ENCODE measurements at places on chromosomes 2 and 18. TPM values are rescaled to one million over a fixed set of nuclear protein-coding genes. Genes with fewer than 3 reads are reported as not detected.

GRCh38 chr18:24373328-24373727 lies 24.3 kb downstream of the OSBPL1A start:
- no peak for ATAC-seq

- ATAC-seq, result no peak
Observed at GRCh38 chr2:13819896-13820295, 812.6 kb upstream of the LRATD1 start.

GRCh38 chr2:45759310-45759851 lies 107.9 kb downstream of the PRKCE start:
- peak; percentile 57 for ATAC-seq

GRCh38 chr2:182891611-182892010 lies 25.2 kb upstream of the FRZB start:
- ATAC-seq, result no peak

DNA sequence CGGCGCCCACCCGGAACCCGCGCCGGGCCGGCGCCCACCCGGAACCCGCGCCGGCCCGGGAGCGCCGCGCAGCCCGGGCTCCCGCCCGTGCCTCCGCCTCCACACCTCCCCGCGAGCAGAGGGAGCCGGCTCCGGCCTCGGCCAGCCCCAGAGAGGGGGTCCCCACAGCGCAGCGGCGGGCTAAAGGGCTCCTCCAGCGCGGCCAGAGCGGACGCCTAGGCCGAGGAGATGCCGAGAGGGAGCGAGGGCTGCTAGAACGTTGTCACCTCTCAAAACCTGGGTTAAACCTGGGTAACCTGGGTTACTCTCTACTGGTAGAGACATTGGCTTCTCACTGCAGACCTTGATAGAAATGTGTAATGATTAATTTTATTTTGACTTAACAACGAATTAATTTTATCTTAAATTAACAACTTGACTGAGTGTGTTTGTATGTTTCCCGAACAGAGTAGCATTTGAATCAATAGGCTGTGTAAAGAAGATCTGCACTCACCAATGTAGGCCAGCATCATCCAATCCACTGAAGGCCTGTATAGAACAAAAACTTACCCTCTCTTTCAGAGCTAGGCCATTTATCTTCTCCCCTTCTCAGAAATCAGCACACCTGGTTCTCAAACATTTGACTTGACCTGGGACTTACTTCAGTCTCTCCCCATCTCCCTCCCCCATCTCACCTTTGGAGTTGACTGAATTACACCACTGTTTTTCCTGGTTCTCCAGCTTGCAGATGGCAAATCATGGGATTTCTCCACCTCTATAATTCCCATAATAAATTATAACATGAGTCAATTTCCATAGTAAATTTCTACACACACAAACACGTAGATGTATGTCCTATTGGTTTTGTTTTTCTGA lies 242.7 kb downstream of the ASXL3 start:
- ATAC-seq, result no peak

DNA sequence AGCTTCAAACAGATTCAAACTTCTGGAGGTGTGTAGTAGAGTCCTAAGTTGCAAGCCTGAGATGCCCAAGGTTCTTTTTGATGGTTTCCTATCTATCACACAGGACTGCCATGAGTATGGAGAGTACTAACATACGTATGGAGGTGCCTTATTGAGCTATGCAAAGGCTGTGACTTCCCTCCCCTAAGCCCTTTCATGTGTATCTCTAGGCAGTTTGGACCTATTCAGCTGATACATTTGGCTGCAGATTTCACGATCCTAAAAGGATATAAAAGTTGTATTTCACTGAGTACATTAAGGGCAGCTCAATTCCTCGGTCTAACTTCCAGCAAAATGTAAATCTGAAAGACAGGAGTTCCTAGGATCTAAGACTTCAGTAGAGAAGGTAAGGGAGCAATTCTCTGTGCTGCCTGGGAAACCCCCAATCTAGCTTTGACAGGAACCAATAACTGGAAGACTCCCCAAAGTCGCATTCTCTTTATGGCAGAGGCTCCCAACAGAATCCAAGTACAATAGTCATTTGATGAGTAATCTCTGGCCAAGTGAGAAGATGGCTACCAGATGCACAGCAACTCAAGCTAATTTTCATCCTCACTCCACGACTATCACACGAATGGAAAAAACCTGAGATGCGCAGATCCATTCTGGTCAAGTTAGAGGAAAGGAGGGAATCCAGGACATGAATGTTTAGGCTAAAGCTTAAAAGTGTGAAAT lies 83.8 kb downstream of the ATL2 start:
- ATAC-seq, result no peak

- ATAC-seq, result peak; percentile 89
Observed at GRCh38 chr2:202510911-202511310, 123.9 kb upstream of the FAM117B start.

GRCh38 chr2:201628545-201628944 lies 14.8 kb downstream of the TMEM237 start:
- ATAC-seq, result no peak

The RND3 gene
- total RNA-seq, result 154 TPM

- no peak for ATAC-seq
Observed at GRCh38 chr2:32678825-32679224, 51.0 kb downstream of the TTC27 start.

- no peak for ATAC-seq
Observed at GRCh38 chr2:167833294-167833693, 414.1 kb downstream of the STK39 start.

GRCh38 chr2:113083296-113083695 lies 15.5 kb downstream of the IL1F10 start:
- no peak for ATAC-seq

DNA sequence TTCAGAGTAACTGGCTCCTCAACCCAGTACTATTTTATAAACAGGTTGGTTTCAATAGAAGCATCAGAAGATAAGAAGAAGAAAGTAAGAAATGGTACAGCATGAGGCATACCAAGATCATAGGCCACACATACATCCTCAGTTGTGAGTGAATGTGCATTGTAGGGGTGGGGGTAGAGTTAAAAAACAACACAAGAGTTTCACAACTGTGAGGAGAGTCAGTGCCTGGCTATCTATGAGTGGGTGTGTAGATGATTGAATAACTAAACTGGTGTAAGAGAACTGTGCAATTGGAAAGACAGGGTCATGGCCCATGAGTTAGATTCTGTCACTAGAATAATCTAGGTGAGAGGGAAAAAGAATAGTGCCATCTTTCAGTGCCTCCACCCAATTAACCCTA lies 748.2 kb upstream of the ACVR2A start:
- no peak for ATAC-seq

GRCh38 chr2:116585669-116586327 lies 1228.7 kb upstream of the DDX18 start:
- ATAC-seq, result no peak

DNA sequence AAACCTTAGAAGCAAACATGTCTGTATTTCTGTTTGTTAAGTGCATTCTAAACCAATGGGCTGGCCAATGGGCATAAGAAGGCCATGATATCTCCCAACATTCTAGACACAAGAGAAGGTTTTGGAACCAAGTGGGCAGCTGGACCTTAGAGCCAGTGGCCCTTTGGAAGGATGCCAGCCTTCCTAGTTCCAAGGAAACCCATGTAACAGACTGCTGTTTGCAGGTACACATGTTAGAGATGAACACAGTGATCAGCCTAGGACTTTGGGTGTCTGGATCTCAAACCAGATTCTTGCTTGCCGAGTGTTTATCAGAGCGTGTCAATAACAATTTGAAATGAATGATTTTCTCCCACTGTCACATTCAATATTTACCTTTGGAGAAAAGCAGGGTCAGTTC lies 97.5 kb upstream of the COPS8 start:
- no peak for ATAC-seq

The MC2R gene
- total RNA-seq, result not detected

- no peak for ATAC-seq
Observed at GRCh38 chr2:167697194-167697593, 550.2 kb downstream of the STK39 start.

The SULT1C2 gene
- not detected for total RNA-seq

GRCh38 chr18:9419956-9420631 lies 55.2 kb upstream of the RALBP1 start:
- no peak for ATAC-seq

Data from gastroesophageal sphincter (tissue), 4 donors.